Dermis blood vessel endothelial cell (primary cell): ENCODE measurements at places on chromosomes 16 and 17. TPM values are rescaled to one million over a fixed set of nuclear protein-coding genes. Genes with fewer than 3 reads are reported as not detected.

The CACNA1H gene
- 0.05 and 0.17 TPM in 2 replicates for total RNA-seq

The CDRT15L2 gene
- total RNA-seq: not detected in 2 replicates

The OTOA gene
- 0.09 TPM in 1 of 2 replicates, not detected in the other for total RNA-seq

DNA sequence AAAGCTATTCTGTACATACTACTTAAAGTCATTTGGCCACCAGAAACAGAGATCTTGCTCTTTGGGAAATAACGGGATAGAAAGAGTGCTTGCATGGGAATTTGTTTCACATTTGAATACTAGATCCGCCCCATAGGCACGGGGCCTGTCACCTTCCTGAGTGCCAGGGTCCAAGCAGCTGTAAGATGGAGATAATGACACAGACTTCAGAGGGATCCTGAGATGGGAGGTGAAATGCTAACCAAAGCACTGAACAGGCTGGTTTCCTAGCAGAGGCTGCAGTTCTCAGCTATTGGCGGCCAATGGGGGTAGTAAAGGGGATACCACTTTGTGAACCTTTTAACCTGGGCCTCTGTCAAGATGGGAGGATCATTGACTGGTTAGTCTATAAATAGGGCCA is 225.4 kb downstream of the IRF8 start:
- DNase-seq: no peak

DNA sequence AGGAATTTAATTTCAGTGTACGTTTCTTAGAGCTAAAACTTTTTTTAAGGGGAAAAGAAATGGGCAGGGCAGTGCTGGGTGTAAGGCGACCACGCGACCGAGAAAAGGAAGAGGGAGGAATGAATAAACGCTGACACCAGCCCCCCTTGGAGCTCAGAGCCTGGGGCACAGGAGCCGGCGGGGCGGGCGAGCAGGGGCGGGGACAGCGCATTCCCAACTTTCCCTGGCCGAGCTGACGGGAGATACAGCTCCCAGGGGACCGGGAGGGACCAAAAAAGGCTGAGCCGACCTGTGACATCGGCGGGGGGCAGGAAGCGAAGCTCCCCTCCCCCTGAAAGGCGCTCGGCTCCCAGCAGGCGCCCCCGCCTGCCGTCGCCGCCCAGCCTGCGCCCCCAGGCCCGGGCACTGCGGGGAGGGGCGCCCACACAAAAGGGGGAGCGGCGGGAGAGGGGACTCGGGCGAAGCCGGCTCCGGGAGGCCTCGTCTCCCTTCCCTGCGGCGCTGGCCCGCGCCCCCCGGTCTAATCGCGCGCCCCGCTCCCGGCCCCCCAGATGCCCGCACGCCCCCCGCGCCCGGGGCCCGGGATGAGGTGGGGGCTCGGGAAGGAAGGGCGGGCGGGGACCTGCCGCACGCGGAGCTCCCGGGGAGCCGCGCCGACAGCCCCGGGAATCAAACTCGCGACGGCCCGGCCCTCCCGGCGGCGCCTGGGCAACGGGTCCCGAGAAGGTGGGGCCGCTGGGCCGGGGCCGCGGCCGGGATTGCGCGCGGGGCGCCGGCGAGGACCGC is 622 bp downstream of the CUEDC1 start:
- DNase-seq: no peak

GRCh38 chr17:68592009-68592408 is 9.2 kb downstream of the FAM20A start:
- no peak for DNase-seq

GRCh38 chr16:86231996-86232350 is 278.4 kb upstream of the FOXF1 start:
- DNase-seq: no peak

GRCh38 chr17:64507413-64507782 is 621 bp downstream of the CEP95 start:
- peak; percentile 86 for DNase-seq

- DNase-seq: no peak
Measured at GRCh38 chr17:1533661-1534325, 17.4 kb upstream of the INPP5K start.
